ENCODE measurements at places on chromosomes 16 and 17. TPM values are rescaled to one million over a fixed set of nuclear protein-coding genes. Genes with fewer than 3 reads are reported as not detected.

Gene ADAM11
- total RNA-seq: 0.48 TPM

- no peak for DNase-seq
These were observed 470 bp upstream of the CDK3 start for GRCh38 chr17:76000016-76000754.

DNA sequence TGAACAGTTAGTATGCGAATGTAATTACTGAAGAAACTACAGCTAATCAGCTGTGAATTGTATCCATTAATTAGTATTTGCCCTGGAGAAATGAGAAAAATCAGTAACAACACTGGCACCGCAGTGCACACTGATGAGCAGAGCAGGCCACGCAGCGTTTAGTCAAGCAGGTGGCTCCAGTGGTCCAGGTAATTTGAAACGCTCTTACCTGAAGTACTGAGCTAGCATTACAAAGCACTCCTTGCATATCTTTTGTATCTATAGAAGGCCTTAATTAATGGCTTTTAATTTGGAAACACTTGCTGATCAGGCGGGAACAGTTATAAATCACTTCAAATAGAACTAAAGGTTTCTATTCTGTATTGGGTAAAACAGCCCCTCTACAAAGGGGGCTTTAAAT is 76.4 kb downstream of the TOX3 start:
- no peak for DNase-seq

Gene RASD1
- total RNA-seq: 0.45 TPM

Gene TIMM22
- 18.5 TPM for total RNA-seq

Gene MT1X
- total RNA-seq: 26.7 TPM

Gene FNDC8
- not detected for total RNA-seq

Gene GSPT1
- 214 TPM for total RNA-seq

- DNase-seq: no peak
These were observed 45.5 kb downstream of the PKD1L3 start for GRCh38 chr16:71954699-71955195.

Gene ST6GALNAC1
- total RNA-seq: not detected

- no peak for DNase-seq
These were observed 740 bp upstream of the ATP6V0D1 start for GRCh38 chr16:67481561-67482232.

DNA sequence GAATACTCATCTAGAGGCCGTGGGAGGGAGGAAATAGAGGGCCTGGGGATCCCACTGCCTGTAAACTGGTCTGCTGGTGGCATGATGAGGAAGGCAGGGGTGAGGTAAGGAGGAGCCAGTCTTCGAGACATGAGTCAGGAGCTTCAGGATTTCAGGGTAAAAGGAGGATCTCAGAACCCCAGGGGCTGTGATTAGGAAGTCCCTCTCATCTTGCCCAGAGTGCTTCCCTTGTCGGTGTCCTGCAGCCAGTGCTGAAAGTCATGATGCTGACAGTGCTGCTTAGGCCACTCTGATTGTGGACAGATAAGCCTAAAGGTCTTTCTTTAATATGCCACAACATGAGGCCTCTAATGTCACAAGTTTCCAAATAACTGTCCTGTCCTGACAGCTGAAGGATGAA is 29.6 kb downstream of the COG4 start:
- DNase-seq: peak; percentile 17

- no peak for DNase-seq
These were observed 552 bp downstream of the C17orf58 start for GRCh38 chr17:67995570-67996263.

- DNase-seq: no peak
These were observed 95.2 kb downstream of the CCDC182 start for GRCh38 chr17:57649731-57650484.

DNA sequence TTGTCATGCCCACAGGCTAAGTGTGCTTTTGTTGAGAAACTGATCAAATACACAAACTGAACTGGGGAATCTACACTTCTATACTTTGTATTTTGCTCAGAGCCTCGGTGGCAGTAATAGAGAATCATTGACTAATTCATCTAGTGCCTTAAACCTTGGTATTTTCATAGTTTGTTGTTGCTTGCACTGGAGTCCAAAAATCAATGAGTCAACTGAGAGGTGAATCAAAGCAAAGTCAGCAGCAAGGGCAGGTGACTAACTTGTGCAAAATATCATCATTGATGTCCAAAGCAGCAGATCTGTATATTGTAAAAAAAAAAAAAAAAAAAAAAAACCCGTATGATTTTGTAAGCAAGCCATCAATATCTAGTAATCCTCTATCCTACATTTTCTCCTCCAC is 296.4 kb downstream of the MAP2K6 start:
- DNase-seq: no peak

Gene NUTF2
- total RNA-seq: 173 TPM

- DNase-seq: peak; percentile 22
These were observed 167.1 kb downstream of the CCDC182 start for GRCh38 chr17:57577751-57578607.

Gene SMIM22
- not detected for total RNA-seq

DNA sequence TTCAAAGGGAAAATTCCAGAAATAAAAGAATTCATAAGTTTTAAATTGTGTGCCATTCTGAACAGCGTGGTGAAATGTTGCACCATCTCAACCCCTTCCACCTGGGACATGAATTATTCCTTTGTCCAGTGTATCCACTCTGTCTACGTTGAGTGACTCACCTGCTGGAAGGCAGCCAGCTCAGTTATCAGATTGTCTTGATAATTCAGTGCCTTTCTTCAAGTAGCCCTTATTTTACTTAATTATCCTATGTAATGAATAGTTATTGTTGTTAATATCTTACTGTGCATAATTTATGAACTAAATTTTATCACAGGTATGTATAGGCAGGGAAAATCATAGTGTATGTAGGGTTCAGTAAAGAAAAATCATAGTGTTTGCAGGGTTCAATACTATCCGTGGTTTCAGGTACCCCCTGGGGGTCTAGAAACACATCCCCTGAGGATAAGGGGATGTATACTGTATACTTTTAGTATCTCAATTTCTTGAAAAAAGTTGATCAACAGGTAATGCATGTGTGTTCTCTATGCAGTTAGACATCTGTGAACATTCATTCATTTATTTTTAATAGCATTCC is 7.7 kb upstream of the PCTP start:
- DNase-seq: no peak

DNA sequence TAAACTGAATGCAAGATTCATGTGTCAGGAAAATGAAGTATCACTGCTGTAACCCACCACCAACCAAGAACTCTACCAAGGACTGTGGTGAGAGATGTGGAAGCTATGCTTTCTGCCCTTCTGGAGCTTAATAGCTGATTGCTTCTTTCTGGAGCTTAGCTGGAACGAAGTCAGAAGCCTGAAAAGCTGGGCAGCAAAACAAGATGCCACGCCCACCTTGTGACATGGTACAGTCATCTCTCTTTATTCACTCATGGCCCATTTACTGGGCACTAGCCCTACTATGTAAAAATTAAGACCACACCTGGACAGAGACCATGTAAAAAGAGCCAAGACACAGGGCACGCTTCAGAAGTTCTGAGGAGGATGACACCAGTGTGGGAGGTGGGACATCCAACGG is 48.1 kb downstream of the TEX2 start:
- no peak for DNase-seq

Gene KCNJ12
- not detected for total RNA-seq

DNA sequence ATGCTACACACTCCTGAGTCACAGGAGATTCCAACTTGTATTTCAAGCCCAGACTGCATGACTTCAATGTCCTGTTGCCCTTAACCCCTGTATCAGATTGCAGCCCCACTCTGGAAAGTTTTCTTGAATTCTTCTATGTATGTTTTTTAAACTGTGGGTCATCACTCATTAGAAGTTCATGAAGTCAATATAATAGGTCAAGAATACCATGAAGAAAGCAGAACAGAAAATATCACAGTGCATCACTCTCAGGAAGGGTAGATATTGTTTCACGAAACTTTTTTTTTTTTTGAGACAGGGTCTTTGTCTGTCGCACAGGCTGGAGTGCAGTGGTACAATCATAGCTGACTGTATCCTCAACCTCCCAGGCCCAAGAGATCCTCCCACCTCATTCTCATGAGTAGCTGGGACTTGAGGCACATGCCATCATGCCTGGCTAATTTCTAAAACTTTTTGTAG is 20.5 kb downstream of the PRKCB start:
- DNase-seq: no peak

- no peak for DNase-seq
These were observed 86.3 kb downstream of the VPS53 start for GRCh38 chr17:628089-628941.

Gene RNF222
- total RNA-seq: not detected

DNA sequence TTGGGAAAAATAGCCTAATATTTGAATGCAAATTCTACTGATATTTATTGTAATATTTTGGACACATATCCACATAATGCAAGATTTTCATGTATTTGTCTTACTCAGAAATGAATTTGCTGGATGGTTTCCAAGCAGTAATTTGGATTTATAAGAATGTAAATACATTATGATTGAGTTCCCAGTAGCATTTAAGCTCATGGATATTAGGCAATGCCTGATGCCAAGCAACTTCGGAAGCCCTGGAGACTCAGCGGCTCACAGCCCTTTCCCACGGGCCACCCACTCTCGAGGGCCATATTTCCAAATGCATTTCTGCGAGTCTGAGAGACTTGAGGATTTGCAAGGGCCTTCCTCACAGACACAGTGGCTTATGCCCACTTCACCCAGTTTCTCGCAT is 62.1 kb upstream of the MYOCD start:
- DNase-seq: no peak

GRCh38 chr17:66920435-66920834 is 44.1 kb upstream of the CACNG4 start:
- no peak for DNase-seq

DNA sequence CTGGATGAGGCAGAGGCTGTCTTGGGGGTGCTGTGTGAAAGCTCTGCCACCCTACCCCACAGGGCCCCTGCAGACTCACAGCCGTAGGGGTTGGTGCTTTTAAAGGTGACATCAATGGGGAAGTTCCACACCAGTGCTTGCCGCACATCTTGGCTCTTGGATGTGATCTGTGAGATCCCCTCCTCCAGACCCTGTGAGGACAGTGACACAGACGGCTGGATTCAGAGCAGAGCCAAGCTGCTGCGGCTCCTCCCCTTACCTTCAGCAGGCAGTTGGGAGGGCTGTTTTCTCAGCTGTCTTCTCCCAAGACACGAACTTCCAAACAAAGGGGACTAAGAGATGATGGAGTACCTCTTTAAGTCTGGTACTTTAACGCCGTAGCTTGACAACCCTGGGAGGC is 4.8 kb downstream of the B9D1 start:
- DNase-seq: no peak
